CD4-positive, alpha-beta T cell treated with Interleukin-12 subunit alpha and Interleukin-12 subunit beta, for 1 hour (primary cell): ENCODE measurements at places on chromosomes 3 and 15.

DNA sequence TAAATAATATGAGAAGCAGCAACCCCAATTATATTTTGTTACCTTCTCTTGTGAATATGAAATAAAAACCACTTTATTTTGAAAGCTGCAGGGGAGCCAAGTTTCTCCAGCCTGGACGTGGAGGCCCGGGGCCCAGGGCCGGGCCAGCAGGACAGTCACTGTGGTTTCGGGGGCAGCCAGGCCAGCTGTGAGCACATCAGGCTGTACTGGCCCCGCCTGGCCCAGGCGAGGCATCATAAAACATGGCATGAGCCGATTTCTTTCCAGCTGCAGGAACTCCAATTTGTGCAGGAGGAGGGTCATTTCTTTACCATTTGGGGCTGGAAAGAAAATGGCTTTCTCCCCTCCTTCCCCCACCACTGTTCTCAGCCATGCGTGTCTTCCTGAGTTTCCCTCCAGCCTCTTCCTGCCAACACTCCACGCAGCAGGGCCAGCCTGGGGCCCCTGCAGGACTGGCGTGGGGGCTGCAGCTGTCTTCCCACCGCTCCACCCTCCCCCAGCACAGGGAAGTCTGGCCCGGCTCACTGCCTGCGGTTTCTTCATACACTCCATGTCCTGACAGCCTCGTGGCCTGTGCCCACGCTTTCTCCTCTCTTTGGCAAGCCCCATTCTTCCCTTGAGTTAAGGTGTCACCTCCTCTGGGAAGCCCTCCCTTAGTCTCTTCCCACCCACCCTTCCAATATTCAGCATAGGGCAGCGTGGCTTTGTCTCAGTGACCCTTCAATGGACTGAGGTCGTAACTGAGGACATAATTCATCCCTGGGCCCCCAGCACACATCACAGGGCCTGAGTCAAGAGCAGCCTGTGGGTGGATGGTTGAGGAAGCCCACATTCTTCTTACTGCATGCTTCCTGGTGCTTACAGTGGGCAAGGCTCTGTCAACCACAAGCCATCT is 135.8 kb downstream of the CHSY1 start:
- DNase-seq = no peak

DNA sequence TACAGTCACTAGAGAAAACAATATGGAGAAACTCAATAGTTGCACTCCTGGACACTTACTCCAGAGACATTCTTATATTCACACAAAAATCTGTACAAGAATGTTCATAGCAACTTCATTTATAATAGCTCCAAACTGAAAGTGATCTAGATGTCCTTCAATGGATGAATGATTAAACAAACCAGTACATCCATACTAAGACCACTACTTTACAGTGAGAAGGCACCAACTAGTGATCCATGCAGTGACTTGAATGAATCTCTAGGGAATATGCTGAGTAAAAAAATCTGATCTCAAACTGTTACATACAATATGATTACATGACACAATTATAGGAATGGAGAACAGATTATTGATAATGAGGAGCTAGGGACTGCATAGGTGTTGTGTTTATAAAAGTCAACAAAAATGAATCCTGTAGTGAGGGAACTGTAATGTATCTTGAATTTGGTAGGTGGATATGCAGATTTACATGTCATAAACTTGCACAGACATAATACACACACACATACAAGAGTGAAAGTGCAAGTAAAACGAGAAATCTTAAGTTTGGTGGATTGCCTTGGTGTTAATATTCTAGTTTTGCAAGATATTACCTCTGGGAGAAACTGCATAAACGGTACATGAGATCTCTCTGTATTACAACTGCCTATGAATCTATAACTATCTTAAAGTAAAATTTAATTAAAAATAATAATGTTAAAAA is 85.7 kb downstream of the SPATA16 start:
- no peak for DNase-seq

- DNase-seq = no peak
Observed at GRCh38 chr3:103672346-103672745, 1237.5 kb downstream of the ZPLD1 start.

GRCh38 chr15:70016511-70016994 is 81.2 kb downstream of the TLE3 start:
- no peak for DNase-seq

DNA sequence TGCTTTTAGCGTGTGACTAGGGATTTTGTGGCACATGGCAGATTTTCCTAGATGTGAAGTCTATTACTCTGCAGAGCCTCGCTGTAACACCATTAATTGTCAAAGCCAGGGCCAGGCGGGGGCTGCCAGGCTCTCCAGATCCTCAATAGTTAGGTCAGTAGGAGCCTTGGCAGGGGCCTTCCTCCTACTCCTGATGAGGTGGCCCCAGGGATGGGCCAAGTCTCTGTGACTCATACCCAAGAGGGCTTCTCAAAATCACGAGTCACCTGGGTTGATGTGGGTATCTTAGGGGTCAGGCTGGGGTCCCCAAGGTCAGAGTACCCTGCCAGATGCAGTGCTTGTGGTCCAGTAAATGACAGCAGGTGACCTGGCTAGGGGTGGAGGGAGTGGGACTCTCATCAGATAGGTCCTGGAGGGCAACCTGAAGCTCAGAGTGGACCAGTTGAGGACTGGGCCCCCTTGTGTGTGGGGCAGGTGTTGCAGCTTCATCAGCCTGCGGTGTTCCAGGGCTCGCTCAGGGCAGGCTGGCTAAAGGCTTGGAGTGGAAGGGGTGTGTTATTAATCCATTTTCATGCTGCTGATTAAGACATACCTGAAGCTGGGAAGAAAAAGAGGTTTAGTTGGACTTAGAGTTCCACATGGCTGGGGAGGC is 88.5 kb upstream of the MYZAP start:
- no peak for DNase-seq

- DNase-seq = no peak
Observed at GRCh38 chr3:183485585-183485984, 57.2 kb upstream of the MCF2L2 start.

GRCh38 chr15:26103002-26103404 is 239.9 kb upstream of the ATP10A start:
- no peak for DNase-seq

GRCh38 chr3:11392860-11393114 is 120.6 kb downstream of the ATG7 start:
- DNase-seq = no peak

DNA sequence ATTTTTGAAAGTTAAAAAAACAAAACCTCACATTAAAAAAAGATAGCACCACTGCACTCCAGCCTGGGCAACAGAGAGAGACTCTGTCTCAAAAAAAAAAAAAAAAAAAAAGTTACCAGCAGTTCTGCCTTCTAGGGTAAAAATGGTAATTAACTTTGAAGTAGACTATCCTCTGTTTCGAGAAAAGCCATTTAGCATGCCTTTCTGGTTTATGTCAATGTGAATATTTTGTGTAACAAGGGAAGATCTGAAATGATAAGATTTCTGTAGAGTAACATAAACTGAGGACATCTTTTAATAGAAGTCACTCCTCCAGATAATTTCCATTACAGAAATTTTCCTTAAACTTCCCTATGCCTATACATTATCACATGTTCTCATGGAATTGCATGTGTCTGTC is 203.2 kb upstream of the GAP43 start:
- DNase-seq = no peak

DNA sequence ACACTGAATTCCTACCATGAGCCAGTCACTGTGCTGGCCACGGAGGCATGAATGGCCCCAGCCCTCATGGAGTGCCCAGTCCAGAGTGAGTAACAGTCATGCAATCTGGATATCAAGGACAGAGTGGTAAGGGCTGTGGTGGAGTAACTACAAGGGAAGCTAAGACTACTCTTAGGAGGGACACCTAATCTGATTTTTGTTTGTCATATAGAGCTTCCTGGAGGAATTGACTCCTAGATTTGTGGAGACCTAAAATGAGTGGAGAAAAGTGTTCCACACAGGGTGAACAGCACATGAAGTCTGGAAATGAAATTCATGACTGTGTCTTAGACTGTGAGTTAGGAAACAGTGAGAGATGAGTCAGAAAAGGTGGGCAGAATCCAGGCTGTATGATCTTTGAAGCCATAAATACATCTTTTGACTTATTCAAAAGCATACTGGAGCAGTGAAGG is 219.9 kb downstream of the NFKBIZ start:
- DNase-seq = no peak

DNA sequence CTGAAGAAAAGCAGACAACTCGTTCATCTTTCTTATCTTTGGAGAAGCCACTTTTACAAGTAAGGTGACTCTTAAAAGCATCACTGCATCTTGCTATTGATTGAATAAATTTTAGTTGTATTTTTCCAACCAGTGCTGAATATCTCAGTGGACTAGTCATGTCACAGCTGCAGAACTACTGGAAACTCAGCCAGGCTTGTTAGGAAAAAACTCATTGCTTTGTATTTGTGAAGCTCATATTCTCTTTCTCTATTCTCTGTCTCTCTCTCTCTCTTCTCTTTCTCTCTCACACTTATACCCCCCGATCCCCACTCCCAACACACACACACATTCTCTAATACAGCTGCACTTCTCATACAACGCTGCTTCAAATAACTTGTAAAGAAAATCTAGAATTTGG is 104.3 kb downstream of the WDR76 start:
- no peak for DNase-seq

- DNase-seq = no peak
Observed at GRCh38 chr3:171284308-171285075, 175.7 kb downstream of the TNIK start.

DNA sequence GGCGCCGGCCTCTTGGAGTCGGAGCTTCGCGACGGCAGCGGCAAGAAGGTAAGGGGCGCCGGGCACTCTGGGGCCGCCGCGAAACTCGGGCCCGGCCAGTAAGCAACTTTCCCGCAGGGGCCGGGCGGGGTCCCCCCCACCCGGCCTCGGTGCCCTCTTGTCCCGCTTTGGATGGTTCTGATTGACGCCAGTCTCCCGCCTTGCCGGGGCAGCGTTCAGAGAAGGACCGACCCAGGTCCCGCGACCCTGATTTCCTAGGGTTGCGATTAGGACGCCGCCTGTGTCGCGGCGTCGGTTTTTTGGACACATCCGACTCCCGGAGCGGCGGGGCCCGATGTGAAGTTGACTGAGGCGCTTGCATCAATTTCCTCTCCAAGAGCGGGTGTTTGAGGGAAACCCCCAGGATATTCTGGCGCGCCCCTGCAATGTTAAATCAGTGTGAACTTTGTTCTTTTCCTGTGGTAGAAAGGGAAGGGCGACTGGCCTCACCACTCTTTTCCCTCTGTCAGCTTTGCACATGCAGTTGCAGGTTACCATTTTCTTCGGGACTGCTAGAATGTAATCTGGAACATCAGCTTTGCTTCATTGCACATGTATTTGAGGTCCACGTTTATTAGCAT is 755 bp downstream of the PDE8A start:
- peak; percentile 64 for DNase-seq

DNA sequence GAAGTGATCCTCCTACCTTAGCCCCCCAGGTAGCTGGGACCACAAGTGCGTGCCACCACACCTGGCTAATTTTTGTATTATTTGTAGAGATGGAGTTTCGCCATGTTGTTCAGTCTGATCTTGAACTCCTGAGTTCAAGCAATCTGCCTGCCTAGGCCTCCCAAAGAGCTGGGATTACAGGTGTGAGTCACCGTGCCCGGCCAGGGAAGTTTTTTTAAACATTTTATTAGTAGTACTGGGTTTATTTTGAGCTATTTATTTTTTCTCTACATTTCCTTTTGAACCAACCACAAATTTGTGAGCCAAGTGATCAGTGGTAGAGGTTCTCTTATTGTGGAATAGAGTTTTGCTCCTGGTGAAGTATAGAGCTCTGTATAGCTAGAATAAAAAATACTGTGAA is 33.7 kb downstream of the ARMC8 start:
- DNase-seq = no peak

DNA sequence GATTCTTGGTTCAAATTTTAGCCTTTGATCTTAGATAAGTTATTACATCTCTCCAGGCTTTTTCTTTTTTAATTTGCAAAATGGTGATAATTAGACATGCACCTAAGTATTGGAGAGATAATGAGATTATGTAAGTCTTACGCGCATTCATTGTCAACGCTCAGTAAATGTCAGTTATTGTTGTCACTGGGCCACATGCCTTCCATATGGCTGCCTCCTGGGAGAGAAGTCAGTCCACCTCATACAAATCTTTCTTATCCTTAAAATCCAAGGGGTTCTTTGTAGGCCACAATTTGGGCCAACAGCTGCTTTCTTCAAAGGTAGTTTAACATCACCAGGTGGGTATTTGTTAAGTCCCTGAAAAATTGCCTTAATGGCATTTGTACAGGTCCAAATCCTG is 25.5 kb upstream of the PTPRG start:
- no peak for DNase-seq

DNA sequence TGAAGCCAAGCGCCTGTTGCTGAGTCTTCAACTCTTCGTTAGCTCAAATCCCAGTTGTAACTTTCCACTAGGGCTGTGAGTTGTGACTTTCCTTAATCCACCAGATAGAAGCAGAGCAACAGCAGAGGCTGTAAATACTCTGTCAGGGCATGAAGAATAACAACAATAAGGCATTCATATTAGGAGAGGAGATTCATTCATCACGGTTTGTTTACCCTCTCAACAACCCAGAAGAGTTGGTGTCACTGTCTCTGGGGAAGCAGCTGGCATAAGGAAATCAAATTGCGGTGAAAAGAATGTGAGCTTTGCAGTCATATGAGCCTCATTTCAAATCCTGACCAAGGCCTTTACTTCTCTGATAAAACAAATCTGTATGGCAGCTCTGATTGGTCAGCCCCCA is 184.8 kb downstream of the SHQ1 start:
- DNase-seq = no peak

- no peak for DNase-seq
Observed at GRCh38 chr15:54347082-54347827, 369.0 kb downstream of the UNC13C start.

GRCh38 chr3:150515210-150515609 is 31.1 kb downstream of the SERP1 start:
- no peak for DNase-seq

GRCh38 chr3:69613286-69613685 is 126.0 kb upstream of the MITF start:
- DNase-seq = no peak

DNA sequence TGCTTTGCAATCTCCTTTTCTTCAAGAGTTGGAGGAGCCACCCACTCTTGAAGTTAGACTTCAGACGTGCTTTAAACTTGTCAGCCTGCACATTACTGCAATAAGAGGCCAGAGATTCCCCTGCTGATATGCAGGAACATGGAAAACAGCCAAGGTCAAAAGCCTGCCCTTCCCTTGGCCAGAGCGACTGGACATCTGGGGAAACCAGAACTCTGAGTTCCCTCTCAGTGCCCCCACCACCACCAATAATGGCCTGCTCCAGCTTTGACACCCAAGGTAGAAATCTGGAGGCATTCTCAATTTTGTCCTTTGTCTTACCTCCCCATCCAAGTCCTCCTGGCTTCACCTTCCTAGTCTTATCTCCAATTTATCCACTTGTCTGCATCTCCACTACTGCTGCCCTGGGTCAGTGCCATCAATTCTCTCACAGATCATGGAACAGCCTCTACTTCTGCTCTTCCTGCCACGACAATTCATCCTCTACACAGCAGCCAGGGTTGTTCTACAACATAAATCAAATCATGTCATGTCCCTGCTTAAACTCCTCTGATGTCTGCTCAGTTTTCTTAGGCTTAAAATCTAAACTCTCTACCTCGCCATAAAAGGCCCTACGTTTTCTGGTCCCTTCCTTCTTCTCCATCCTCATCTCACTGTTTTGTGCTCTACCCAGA is 191.6 kb upstream of the WNT5A start:
- DNase-seq = no peak

GRCh38 chr15:98012354-98012753 is 51.9 kb downstream of the ARRDC4 start:
- DNase-seq = no peak
